ENCODE measurements at places on chromosomes 16 and 17.

DNA sequence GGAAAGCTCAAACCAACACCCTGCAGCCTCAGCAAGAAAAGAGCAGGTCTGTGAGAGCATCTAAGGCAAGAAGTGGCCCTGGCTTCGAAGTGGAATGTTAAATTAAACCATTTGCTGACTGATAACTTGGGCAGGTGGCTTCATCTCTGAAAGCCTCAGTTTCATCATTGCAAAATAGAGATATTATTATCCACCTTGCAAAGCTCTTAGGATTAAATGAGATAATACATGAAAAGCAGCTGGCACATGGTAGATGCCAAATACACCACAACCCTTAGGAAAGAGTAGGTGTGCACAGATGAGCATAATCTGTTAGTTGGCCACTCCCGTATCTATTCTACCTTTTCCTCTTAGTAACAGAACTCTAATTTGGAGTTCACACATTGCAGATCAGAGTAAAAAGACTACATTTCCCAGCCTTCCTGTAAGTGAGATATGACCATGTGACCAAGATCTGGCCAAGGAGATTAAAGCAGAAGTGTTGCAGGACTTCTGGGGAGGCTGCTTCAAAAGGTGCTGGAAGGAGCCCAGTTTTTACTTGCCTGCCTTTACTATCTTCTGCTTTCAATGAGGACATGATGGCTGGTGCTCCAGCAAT is 288.7 kb downstream of the SOX9 start:
- no peak for DNase-seq

DNA sequence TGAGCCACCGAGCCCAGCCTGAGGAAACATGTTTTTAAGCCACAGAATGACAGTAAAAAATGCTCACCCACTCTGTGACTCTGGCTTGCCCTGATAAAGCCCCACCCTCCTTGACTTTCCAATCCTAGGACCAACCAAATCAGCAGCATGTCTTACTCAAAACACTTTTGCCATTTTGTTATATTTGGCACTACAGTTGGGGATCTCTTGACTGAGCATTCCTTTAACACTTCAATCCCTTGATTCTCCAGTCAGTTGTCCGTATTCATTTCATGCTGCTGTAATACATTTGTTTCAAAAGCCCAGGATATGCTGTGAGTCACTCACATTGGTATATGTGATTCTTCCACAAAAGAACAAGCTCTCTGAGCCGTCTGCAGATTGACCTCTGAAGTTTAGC is 8.2 kb downstream of the MYH3 start:
- DNase-seq = peak; percentile 46

- DNase-seq = no peak
Observed at GRCh38 chr16:87834005-87834667, 35.2 kb downstream of the SLC7A5 start.

DNA sequence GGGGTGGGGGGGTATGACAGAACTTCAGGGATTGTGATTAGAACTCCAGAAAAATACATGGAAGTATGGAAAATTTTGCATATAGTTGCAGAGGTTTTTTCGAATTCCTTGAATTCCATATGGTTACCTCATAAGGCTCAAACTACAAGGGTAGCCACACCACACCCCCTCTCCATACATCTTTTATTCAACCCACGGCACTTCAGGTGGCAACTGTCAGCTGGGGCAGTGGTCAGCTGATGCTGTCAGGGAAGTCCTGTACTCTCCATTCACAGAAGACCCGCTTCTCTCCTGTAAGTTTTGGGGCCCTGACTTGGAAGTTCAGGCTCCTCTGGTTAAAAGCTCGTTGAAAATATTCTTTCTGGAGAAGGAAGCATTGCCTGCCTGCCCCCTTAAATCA is 57.5 kb upstream of the CLEC19A start:
- no peak for DNase-seq

GRCh38 chr17:57511475-57512123 is 233.5 kb downstream of the CCDC182 start:
- DNase-seq = no peak

DNA sequence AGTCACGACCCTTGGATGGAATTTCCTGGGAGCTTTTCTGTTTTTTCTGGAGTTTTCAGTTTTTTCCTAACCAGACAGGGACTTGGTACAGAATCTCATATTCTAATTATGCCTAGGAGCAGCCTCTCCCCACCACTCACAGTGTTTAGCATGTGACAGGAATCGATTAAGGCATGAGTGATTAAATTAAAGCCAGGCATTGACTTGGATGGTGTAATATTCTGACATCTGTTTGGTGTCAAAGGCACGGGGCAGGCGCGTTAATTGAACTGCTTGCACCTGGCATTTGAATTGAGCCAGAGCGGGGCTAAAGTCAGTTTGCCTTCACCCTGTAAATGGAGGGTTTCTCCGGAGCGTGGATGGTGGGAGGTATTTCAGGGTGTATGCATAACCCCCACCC is 11.9 kb downstream of the MAPT start:
- no peak for DNase-seq

GRCh38 chr17:75557852-75558665 is 29.5 kb upstream of the MYO15B start:
- no peak for DNase-seq

- no peak for DNase-seq
Observed at GRCh38 chr17:49964769-49965523, 4.0 kb upstream of the DLX4 start.

GRCh38 chr17:37478187-37478586 is 11.5 kb upstream of the DUSP14 start:
- DNase-seq = peak; percentile 48

DNA sequence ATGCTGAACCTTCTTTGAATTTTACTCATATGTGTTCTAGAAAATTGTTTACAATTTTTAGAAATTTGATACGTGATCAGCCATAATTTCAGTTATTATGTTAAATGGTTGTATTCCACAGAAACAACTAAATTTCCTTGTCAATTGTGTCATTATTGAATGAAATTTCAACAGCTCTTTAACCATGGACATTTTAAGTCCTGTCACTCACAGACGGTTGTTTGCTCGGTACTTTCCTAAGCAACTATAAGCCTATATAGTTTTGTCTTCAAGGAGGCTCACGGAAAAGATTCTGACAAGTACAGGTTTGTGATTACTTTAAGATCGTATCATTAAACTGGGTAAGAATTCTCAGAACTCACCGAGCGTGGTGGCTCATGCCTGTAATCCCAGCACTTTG is 31.8 kb downstream of the SLC39A11 start:
- DNase-seq = no peak

DNA sequence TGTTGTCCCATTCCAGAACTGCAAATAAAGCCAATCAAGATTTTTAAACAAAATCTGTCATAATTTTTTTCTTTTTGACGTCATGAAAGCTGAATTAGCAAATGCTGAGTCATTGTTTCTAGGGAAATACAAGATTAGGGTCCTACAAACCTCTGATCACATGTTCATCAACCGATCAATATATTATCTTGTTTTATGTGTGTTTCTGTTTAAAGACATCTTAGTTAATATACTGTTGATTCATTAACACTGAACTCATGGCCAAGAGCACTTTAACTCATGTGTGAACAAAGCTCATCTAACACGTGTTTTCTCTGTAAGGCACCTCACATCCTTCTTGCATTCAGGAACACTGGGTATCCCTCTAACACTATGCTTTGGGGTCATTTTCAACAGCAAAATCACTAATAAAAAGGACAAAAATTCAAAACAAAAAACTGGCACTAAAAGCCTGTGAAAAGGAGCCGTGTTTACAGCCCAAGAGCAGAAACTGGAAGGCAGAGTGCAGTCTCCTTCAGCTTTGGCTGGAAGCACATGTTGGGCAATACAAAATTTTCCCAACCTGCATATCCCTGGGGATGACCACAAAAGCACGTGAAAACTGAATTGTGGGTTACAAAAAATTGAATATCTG is 102.5 kb downstream of the PARN start:
- no peak for DNase-seq

DNA sequence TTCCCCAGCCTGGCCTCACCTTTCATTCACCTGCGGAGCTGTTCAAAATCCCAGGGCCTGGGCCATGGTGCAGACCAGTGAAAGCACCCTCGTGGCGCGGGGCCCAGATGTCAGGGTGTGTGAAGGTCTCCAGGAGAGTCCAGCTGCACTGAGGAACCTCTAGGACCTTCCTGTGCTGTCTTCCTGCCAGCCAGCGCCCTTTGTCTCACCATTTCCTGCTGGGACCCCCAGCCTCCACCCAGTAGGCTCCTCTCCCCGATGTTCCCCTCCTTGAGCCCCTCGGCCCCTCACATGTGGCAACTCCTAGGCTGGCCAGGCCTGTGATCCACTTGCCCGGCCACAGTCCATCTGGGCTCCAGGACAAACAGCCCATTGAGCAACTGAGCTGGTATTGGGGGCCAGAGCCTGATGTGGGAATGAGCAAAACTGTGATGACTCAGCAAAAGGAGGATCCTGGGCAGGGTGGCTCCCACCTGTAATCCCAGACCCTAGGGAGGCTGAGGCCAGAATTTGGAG is 677 bp downstream of the SULT1A2 start:
- no peak for DNase-seq

DNA sequence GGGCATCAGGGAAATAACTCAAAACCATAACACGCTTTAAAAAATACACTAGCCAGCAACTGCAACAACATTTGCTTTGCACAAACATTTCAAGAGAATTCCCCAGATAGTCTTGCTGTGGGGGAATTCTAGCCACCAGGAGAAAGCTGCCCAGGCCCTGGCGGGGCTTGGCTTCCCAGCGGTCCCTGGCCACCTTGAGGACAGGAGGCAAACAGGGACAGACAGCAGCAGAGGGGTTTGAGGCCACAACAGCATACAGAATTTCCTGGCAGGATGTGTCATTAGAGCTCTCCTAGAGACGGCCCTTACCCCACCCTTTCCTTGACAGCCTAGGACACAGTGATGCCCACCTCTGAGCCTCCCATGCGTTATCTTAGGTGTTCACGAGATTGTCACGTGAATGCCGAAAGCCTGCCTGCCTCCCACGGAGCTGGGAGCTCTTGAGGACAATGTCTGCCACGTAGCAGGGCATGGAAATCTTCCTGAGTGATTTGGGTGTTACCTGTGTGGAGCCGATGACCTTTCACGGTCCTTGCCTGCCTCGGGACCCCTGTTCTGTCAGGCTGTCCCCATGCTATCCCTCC is 114.3 kb downstream of the RBFOX3 start:
- no peak for DNase-seq

GRCh38 chr16:75810342-75810741 is 84.1 kb upstream of the CPHXL start:
- no peak for DNase-seq

GRCh38 chr16:56257666-56258342 is 66.5 kb downstream of the GNAO1 start:
- no peak for DNase-seq

DNA sequence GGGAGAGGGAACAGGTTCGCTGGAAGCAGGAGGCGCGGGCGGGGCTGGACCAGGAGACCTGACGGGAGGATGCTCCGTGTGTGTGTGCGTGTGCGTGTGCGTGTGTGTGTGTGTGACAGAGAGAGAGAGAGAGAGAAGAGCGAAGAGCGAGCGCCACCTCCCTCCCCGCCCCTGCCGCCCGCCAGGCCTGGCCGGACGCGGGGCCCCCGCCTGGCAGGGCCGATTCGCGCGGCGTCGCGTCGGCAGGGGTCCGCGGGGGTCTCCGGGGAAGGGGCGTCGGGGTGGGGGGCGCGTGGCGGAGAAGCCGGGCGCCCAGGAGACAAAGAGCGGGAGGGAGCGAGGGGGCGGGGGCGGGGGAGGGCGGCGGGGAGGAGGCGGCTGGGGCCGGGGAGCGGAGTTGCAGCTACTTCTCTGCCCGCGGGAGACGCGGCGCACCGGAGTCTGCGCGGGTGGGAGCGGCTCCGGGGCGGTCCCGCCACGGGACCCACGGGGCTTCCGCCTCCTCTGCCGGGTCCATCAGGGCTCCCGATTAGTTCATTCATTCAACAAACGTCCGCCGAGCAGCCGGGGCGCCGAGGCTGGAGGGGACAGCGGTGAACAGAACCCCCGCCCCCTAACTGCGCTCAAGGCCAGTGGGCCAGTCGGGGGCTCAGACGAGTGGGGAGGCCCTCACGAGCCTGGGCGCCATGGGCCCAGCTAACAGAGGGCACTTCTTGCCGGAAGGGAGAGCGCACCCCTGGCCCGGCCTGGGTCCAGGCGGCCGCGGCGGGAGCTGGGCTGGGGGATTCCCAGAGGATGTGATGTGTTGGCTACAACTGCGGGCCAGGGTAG is at the start of gene SAMD14:
SAMD14 (minus strand) TSS at position 433 of the 831 bp plus-strand sequence. CDS start 5,201 bp downstream, outside the sequence.
- peak; percentile 50 for DNase-seq

DNA sequence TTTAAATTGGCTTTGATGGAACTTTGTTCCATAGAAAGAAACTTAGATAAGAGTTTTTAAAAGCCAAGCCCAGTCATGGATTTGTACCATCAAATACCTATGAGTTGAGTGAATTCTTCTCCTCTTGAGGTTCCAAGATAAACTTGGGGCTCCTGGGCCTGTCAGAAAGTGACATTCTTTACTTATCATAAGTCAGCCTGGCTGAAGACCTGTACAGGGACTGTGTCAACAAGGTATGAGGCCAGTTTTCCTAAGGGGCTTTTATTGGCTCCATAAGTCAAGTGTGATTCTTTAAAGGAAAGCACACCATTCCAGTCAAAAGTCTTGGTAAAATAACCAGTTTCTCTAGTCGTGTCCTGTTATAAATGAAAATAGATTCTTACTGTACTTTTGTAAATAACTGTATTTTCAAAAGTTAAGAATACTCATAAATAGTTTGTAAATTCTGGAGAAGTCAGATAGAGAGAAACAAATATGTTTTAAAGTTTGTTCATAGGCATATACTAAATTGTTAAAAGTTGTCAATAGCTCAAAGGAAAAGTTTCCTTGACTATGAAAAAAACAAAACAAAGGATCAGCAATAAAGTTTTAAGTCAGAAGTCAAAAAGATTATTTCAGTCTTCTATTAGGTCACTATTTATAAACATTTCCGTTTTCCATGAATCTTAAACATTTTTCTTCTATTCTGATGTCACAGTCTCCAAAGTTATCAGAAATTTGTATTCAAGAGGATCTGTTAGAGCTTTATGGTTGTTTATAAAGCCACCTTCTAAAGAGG is 22.5 kb upstream of the MYO1D start:
- DNase-seq = no peak

GRCh38 chr16:85378145-85379040 is 234.7 kb upstream of the GSE1 start:
- no peak for DNase-seq

GRCh38 chr17:75681289-75681688 is 14.2 kb downstream of the SAP30BP start:
- DNase-seq = peak; percentile 81

GRCh38 chr17:83113381-83113780 is 34.0 kb downstream of the METRNL start:
- DNase-seq = no peak

- DNase-seq = no peak
Observed at GRCh38 chr16:68417711-68418301, 30.5 kb downstream of the SMPD3 start.

DNA sequence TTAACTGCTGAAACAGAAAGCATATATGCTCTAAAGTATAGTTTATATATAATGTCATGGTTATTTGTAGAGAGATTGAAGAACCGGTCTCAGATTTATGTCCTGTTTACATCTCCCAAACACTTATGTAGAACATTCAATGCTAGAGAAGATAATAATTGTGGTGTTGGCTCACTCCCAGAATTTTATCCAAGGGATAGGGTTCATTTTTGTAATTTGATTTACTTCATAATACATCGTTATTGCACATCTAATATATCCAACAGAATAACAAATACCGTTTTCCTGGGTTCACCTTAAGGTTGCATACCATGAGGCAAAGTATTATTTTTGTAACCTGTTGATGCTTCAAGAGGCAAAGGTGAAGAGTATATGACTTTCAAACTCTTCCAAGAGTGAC is 202.8 kb upstream of the TBX2 start:
- no peak for DNase-seq

- DNase-seq = no peak
Observed at GRCh38 chr17:13558588-13558987, 43.1 kb downstream of the HS3ST3A1 start.

Data from HFFc6 (cell line).